ENCODE measurements at places on chromosomes 11 and 22.

- DNase-seq: no peak
Observed at GRCh38 chr11:71488681-71489270, 35.8 kb downstream of the NADSYN1 start.

GRCh38 chr22:45946805-45947600, 30.0 kb downstream of the WNT7B start:
- no peak for DNase-seq

DNA sequence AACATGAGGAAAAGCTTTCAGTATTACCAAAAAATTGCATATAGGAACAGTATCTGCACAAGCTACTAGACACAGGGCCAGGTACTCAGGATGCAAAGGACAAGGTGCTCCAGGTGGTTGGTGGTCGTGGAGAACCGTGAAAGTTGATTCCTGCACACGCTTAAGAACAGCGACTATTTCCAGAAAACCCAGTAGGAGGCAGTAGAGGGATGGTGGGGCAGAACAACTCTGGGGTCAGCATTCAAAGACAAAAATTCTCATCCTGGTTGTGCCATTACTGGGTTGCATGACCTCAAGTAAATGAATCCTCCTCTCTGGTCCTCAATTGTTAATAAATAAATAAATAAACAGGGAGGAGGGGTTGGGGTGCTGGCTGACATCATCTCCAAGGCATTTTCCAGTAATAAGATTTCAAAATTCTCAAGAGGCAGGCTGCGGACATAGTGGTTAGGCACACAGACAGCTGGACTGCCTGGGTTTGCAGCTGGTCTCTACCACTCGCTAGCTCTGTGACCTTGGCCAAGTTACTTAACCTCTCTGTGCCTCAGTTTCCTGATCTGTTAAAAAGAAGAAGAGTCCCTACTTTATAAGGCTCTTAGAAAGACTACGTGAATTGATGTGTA, 89.6 kb downstream of the ISX start:
- DNase-seq: no peak

DNA sequence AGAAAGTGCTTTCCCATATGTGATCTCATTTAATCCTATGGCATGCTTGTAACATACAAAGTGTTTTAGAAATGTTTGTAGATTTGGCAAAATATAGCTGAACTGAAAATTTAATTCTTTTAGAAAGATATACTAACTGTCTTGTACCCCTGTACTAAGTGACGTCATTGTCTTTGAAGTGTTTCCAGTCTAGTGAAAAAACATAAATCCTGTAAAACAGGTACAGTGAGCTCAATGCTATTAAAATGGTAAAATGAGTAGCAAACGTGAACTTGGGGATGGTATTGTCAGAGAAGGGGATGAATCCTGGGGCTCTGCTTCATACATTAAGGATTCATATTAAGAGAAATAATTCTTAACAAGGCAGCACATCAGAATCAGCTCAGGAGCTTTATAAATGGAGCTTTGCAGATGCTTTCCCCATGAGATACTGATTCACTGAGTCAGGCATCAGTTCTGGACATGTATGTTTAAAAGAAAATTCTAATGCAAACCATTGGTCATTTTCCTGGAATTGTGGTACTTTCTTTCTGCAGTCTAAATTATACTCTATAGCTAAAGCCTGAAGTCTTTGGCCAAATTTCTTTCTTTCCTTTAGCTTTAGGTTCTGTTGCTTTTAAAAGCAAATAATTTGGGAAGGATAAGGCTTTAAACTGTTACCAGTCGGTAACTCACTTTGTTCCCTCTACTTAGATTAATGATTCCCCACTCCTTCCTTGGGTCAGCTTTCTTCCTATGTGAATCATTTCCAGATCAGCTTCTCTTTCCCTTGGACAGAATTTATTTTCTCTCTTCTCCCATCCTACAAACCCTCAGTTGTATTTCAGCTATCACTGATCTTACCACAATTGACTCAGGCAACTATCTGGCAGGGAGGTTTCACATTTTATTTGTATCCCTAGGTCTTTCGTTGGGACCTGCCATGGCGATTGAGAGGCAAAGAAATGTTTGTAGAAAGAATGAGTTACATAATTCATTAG, 57.5 kb upstream of the DDI1 start:
- DNase-seq: no peak

DNA sequence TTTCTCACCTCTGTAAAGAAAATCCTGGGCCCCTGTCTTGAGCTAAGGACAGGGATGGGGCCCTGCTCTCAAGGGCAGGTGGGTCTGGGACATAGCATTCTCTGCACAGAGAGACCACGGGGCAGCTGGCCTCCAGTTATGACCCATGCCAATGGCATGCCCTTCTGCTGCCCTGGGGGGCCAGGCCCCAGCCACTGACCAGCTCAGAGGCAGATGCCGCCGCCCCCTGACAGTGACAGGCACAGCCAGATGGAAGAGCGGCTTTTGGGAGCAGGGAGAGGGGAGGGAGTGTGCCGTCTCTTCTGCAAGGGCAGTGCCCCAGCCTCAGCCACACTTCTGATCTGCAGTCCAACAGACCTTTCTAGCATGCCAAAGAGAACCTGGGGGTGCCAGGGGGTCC, 114.8 kb upstream of the NAV2 start:
- DNase-seq: no peak

- peak; percentile 63 for DNase-seq
Observed at GRCh38 chr22:18060646-18061620, 16.9 kb upstream of the PEX26 start.

- DNase-seq: peak; percentile 46
Observed at GRCh38 chr11:61480994-61481335, 27.6 kb upstream of the LRRC10B start.

- DNase-seq: no peak
Observed at GRCh38 chr11:88329563-88330250, 7.8 kb downstream of the CTSC start.

DNA sequence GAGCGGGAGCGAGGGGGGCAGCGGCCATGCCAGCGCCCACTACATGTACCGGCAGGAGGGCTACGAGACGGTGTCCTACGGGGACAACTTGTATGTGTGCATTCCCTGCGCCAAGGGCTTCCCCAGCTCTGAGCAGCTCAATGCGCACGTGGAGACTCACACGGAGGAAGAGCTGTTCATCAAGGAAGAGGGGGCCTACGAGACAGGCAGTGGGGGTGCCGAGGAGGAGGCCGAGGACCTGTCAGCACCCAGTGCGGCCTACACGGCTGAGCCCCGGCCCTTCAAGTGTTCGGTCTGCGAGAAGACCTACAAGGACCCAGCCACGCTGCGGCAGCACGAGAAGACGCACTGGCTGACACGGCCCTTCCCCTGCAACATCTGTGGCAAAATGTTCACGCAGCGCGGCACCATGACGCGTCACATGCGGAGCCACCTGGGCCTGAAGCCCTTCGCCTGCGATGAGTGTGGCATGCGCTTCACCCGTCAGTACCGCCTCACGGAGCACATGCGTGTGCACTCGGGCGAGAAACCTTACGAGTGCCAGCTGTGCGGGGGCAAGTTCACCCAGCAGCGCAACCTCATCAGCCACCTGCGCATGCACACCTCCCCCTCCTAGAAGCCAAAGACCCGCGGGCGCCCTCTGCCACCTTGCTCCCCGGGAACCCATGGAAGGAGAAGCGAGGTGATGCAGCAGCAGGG, 20.9 kb upstream of the TMEM191C start:
- no peak for DNase-seq

- DNase-seq: peak; percentile 14
Observed at GRCh38 chr11:11263238-11264005, 89.6 kb downstream of the CSNK2A3 start.

GRCh38 chr11:655036-655726, 18.1 kb downstream of the DRD4 start:
- no peak for DNase-seq

GRCh38 chr11:6563121-6563619, 40.2 kb downstream of the RRP8 start:
- no peak for DNase-seq

GRCh38 chr11:123082977-123083376, 21.0 kb upstream of the HSPA8 start:
- DNase-seq: no peak

GRCh38 chr11:64759131-64759721, 548 bp downstream of the PYGM start:
- no peak for DNase-seq

DNA sequence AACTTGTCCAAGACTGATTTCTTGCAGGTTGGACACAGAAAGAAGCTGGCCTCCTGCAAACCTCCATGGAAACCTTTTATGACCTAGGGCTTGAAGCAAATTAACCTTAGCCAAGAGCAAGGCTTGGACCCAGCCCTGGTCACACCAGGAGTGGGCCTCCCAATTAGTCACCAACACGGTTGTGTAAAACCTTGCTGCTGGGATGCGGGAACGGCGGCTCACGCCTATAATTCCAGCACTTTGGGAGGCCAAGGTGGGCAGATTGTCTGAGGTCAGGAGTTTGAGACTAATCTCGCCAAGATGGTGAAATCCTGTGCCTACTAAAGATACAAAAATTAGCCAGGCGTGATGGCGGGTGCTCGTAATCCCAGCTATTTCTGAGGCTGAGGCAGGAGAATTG, 419.9 kb downstream of the AASDHPPT start:
- DNase-seq: no peak

DNA sequence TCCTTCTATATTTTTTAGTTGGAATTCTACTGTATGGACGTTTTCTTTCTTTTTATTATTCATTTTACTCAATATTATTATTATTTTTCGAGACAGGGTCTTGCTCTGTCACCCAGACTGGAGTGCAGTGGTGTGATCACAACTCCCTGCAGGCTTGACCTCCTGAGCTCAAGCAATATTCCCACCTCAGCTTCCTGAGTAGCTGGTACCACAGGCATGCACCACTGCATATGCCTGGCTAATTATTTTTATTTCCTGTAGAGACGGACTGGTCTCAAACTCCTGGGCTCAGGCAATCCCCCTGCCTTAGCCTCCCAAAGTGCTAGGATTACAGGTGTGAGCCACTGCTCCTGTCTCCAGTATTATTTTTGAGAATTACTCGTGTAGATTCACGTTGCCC, 34.0 kb upstream of the CCDC134 start:
- no peak for DNase-seq

DNA sequence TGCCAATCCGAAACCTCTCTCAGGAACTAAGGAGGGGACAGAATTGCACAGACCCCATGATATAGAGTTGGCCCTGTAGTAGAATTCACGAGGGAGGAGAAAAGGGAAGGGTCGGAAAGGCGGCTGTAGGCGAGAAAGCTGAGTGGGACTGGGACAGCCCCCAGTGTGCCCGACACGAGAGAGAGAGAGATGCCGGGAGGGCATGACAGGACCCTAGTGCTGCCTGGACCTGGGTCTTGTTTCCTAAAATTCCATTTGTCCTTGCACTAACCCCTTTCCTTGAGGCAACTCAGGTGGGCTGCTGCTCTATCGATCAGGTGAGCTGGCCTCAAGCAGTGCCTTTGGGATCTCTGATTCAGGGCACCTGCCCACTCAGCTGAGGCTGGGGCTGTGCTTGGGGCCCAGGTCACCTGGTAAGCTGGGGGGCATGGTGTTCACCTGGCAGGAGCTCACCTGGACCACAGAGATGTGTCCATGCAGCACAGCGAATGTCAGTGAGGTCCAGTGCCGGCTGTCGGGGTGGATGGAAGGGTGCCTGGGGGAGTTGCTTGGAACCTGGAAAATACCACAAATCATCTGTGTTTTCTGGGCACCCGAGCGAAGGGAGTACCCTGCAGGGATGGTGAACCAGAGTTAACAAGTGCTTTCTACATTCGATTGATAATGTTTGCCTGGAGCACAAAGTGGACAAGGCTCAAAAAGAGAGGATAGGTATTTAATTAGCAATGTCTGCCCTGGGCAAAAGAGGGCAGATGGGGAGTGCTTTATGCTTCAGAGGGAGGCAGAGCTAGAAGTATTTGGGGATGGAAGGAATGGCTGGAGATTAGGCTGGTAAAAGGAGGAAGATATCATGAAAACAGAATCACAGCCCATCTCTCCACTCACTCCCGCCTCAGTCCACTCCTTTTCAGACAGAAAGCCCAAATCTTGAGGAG, 61.6 kb downstream of the NAT10 start:
- no peak for DNase-seq

GRCh38 chr11:131771471-131771870, 401.1 kb downstream of the NTM start:
- no peak for DNase-seq

- no peak for DNase-seq
Observed at GRCh38 chr11:120537996-120538395, 26.4 kb downstream of the GRIK4 start.

All from cardiac fibroblast (primary cell).